Fibroblast of gingiva (primary cell): ENCODE measurements at places on chromosomes 11 and 22.

- peak; percentile 21 for DNase-seq
Observed at GRCh38 chr11:63560506-63561180, 2.5 kb downstream of the PLAAT2 start.

GRCh38 chr11:86990515-86990914 lies 35.3 kb upstream of the FZD4 start:
- DNase-seq: peak; percentile 51

- DNase-seq: no peak
Observed at GRCh38 chr11:101721270-101721669, 137.5 kb upstream of the TRPC6 start.

DNA sequence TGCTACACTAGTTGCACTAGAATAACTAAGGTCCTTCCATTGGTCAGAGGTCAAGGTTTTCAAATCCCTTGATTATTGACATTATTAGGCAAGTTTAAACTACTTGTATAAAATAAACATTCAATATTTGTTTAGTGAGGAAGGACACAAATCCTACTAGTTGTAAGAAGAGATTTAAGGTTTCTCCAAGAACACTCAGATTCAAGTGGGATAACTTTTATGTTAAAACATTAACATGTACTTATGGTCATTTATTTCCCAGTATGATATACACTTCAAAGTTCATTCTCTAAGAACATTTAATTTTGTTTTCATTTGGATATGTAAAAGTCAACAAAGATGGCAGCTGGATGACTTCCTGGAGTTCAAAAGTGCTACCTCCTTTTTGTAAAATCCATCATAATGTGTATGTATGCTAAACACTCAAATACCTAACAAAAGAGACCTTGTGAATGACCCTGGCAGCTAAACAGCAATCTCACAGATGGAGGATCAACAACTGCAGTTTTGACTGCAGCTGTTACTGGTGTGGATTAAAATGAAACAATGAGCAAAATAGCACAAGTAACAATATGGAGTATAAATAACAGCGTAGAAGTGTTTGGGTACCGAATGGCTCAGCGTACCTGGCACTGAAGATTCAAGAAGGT lies 1.5 kb downstream of the CCDC90B start:
- no peak for DNase-seq

GRCh38 chr11:1660111-1660867 lies 30.7 kb downstream of the KRTAP5-5 start:
- DNase-seq: no peak

DNA sequence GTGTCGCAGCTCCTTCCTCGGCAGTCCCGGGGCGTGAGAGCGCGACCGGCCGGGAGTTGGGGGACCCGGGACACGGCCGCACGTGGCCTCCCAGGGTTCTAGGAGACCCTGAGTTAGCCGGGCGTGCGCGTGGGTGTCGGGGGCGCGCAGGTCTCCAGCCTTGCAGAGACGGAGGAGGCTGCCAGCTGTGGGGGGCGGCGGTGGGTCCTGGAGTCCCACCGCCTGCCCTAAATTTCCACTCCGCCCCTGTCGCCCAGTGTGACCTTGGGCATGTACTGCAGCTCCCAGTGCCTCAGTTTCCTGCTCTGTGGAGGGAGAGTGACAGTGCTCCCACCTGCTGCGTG lies 18.8 kb downstream of the RRP7A start:
- no peak for DNase-seq

- DNase-seq: no peak
Observed at GRCh38 chr22:27245056-27245455, 556.5 kb downstream of the MN1 start.

DNA sequence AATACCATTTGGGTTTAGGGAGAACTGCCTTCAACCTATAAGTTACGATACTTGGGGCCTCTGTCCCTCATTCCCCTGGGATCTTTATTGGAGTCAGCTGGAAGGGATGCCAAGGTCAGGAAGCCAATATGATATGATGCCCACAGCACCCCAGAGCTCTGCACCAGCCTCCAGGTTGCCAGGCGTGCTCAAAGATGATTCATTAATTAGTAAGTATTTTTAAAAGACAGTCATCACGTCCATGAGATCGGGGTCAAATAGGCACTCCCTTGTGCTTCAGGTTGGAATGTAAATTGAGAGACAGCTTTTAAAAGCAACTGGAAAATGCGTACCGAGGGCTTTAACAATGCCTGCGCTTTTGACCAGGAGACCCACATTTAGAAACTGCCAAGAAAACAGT lies 57.0 kb upstream of the CD5 start:
- DNase-seq: no peak

- no peak for DNase-seq
Observed at GRCh38 chr11:44651535-44652155, 75.1 kb upstream of the TSPAN18 start.

- no peak for DNase-seq
Observed at GRCh38 chr11:34145847-34146381, 40.5 kb downstream of the NAT10 start.

- no peak for DNase-seq
Observed at GRCh38 chr11:76161261-76161961, 44.9 kb downstream of the WNT11 start.

GRCh38 chr11:124943254-124943616 lies 7.4 kb upstream of the HEPACAM start:
- DNase-seq: no peak

DNA sequence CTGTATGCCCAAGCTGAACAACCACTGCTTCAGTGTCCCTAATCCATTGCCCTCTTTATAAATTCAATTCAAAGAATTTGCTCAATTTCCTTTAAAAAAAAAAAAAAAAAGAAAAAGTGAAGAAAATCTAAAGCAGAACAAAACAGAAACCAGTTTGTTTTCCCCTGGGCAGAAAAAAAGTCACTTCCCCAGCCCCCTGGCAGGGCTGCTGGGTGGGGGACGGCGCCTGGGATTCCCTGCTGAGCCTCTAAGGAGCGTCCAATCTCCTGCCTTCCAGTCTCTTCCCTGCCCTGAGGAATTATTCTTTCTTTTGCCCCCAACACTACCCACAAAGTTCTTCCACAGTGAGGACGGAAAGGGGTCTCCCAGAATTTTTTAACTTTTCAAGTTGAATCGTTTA lies 23.9 kb downstream of the DKK3 start:
- no peak for DNase-seq

DNA sequence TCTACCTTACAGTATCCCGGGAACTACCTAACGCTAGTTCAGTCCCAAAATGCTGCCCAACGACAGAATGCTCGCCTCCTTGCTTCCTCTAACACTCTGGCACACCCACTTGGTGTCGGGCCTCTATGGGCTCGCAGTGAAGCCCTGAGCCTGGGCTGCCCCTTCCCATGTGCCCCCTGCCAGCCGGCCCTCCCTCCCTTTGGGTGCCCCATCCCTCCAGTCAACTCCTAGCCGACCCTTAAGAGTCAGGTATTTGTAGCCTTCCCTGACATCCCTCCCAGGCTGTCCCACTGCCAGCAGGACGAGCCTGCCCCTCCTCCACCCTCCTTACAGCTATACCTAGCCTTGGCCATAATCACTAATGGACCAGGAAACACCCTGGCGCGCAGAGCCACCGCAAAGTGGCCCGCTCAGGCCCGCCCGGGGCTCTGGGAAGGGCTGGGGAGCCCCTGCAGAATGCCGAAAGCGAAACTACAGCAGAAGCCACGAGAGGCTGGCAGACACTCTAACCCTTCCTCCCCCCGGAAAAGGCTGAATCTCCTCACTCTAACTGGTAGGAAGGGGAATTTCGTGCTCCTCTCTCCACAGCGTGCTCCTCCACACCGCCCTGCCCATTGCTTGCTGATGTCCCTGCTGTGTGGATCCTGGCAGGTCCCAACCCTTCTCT lies 8.2 kb downstream of the CBX7 start:
- DNase-seq: peak; percentile 32

DNA sequence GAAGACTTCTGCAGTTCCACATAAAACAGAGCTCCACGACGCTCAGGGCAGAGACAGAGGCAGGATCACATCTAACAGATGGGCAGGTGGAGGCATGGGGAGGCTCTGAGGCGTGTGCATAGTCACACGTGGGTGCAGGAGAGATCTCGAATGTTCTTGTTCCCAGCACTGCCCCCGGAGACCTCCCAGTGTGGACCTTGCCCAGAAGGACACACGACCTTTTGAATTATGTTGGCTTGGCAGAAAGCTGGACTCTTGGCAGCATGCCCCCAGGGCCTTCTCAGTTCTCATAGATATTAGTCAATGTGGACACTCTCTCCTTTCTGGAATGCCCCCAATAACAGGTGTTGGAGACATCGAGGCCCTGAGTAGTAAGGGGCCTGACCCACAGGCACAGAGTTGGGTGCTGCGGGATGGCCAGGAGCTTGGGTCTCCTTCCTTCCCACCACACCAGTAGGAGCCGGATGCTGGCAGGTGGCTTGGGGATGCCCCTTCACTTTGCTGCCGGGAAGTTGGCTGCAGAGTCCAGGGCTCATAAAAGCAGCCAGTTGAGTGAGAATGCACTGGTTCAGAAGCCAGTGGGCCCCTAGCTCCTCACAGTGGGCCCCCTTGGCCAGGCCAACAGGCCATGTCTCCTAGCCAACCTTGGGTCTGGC lies 12.1 kb downstream of the MYEOV start:
- no peak for DNase-seq

GRCh38 chr11:124556828-124557227 lies 13.0 kb upstream of the OR8A1 start:
- no peak for DNase-seq

DNA sequence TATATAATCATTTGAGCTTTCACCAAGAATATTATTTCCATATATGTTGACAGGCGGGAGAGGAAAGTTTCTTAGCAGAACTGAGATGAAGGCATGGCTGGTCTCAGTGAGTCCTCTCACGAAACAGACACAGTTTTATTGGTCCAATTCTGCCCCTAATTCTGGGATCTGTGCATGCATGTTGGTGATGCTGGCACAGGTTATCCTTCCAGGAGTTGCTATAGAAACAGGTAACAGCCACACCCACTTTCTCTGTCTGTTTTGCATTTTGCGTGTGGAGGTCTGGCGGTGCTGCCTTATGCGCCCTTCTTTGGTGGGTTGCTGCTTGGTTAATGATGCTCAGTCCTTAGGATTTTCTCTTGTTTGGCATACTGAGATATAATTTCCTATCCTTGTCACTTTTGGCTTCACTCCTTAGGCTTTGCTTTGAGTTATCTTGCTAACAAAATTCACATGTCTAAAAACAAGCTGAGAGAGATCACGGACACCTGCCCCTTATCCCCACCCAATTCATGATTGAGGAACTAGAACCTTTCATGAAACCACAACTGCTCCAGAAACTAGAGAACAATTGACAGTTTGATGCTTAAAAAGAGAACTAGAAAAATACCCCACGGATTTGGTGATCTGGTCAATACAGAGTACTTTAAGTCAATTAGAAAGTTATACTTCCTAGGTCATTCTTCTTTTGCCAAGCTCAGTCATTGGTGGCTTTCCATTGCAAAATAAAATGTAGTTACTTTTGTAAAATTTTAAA lies 189.3 kb downstream of the FAT3 start:
- no peak for DNase-seq

- DNase-seq: no peak
Observed at GRCh38 chr11:133951327-133952198, 5.2 kb downstream of the IGSF9B start.

DNA sequence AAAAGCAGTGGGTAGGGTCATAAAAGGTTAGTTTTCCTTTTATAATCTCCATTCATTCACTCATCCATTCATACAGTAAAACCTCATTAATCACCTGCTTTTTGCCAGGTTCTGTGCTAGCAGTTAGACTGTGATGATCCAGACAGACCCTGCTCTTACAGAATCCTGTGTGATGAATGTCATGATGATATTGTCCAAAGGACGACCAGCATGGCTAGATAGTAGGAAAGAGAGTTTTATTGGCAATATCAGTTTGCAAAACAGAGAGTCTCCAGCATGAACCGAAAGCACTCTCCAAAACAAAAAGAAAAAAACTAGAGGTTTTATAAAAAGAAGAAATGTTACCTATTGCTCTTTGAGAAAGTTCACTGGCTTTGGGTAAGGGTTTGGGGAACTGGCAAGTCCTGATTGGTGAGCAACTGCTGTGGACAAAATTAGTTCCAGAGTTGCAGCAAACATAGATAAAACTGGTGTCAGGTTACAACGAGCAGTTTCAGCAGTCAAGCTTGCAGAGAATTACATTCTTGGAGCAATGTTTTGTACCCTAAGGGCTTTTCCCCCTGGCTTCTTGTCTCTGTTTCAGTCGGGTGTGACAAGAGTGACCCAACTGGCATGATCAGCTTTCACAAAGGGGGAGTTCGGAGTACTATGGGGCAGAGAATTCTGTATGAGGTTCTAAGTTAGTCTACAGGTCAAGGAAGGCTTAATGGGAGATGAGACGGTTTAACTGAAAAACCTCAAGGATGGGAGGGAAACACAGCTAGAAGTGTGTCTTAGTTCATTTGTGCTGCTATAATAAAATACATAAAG lies 58.3 kb downstream of the HSD17B12 start:
- DNase-seq: peak; percentile 93

DNA sequence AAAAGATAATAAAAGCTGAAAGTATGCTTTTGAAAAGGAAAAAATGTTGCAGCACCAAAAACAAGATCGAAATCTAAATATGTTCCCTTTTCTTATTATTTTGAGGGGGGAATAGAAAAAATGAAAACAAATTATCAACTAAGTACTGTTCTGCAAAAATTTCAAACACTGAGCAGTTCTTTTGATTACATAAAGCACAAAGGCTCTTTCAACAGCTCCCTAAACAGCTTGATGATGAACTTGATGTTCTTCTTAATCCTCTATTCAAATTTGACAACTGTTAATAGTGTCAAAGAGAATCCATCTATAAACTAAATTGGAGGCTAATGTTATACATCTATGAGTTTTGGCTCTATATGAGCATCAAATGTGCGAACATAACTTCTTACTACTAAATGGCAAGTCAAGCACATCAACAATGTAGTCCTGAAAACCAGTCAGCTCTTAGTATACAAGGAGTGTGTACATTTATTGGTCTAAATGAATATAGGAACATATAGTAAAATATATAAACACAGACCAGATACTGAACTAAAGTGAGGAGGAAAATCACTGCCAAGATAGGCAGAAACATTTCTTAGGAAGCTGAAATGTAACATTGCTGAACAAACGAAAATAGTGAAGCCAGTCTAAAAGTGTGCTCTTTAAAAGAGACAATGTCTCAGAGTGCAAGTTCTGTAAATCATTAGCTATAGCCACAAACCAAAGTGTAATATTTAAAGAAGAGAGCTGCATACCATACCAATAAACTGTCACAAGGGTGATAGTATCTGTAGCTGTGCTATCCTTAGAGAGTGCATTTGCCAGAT lies 94.3 kb downstream of the SOX6 start:
- DNase-seq: no peak

GRCh38 chr11:69711822-69712801 lies 8.3 kb upstream of the FGF19 start:
- no peak for DNase-seq

- DNase-seq: peak; percentile 22
Observed at GRCh38 chr22:17578136-17578754, 14.9 kb downstream of the SLC25A18 start.

DNA sequence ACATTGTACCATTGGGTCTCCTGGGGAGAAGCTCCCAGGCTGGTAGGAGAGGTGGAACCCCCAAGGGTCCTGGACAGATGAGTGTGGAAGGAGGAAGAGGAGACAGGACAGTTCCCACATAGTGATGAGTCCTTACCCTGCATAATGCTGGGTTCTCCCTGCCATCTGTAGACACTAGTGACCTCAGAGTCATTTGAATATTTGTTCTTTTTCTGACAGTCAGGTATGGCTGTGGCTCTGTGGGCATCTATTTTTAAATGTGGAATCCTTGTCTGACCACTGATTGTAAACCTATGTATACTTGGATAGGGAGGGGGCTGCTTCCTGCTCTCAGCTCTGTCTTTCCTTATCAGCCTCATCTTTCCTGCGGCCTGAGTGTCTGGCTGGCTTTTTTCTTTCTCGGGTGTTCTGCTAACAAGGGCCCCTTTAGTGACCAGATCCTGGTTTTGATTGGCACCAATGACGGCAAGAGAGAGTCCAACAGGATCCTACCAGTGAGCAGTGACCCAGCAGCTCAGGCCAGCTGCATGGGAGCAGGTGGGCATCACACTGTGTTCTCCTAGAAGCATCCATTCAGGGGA lies 2.6 kb upstream of the SLC5A1 start:
- no peak for DNase-seq
